ENCODE measurements at places on chromosomes 4 and X. TPM values are rescaled to one million over a fixed set of nuclear protein-coding genes. Genes with fewer than 3 reads are reported as not detected.

DNA sequence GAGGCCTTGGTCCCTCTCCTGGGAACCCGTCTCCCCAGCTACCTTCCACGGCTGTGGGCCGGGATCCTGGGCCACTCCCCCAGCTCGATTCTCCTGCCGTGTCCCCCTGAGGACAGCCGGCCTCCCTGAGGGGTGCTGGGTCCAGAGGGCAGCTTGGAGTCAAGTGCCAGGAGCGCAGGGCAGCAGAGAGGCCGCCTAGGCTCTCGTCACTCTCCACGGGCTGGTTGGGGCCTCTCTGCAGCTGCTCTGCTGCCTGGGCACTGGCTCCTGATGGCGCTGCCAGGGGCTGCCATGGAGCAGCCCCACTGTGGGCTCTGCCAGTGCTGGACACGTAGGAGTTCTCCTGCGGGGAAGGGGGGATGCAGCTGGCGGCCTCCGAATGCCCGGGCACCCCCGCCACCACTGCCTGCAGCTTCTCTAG, 6.7 kb downstream of the IRAK1 start:
- DNase-seq = no peak

DNA sequence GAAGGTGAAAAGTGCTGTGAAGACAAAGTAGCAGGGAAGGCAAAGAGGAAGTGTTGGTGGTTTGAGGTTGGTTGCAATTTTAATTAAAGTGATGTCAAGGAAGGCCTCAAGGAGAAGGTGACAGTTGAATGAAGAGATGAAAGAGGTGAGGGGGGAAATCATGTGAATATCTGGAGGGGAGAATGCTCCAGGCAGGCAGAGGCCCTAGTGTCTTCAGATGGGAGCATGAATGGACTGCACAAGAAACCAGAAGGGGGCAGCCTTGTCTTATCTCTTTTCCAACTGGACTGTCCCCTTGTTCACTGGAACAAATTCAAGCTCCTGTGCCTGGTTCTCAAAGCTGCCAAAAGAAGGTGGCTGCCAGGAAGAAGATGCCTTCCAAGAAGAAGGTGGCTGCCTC, 68.4 kb downstream of the MAOB start:
- no peak for DNase-seq

GRCh38 chr4:106269711-106270110, 46.3 kb downstream of the TBCK start:
- DNase-seq = no peak

DNA sequence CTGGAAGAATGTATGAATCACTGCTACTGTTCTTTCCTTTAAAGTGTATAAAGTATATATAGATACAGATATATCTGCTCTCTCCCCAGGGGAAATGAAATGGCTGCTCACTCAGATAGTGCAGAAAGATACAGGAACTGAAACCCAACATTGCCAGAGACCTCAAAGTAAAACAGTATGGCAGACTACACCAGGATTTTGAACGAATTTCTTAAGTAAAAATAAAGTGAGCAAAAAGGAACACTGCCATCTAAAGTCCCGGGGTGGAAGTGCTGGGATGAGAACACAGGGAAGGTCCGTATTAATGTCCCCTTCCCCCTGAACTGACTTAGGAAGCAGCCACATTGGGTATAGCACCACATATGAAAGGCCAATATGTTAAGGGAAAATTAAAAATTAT, 93.4 kb downstream of the TMA16 start:
- DNase-seq = no peak

- no peak for DNase-seq
These were observed at the start of gene FGFR3 for GRCh38 chr4:1792832-1793495. TSS of gene FGFR3 (plus strand) at chr4:1793293. CDS start at chr4:1793935, 642 bp downstream.

FGFBP2 gene
- 6.2 TPM for total RNA-seq
